Myocyte (in vitro differentiated cells): ENCODE measurements at places on chromosomes 2 and 18. TPM values are rescaled to one million over a fixed set of nuclear protein-coding genes. Genes with fewer than 3 reads are reported as not detected.
A peak's percentile ranks its signal among the peaks of the same experiment; 100 is the strongest.

Gene ZAP70
- total RNA-seq = 2.2 and 2.3 TPM in 2 replicates

DNA sequence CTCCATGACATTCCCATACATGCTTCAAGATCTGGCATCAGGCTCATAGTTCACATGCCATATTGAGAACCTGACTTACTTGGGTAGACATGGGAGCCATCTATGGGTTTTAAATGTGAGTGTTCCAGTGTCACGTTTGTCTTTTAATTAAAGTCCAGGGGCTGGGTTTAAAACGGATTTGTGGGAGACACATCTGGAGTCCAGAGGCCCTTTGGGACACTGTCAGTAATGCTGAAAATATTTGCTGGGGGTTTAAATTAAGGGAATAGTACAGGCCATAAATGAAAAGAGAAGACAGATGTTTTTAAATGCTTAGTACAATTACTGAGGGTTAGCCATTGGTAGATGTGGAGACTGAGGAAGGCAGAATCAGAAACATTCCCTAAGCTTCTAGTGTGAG is 478.0 kb downstream of the PID1 start:
- no peak for DNase-seq

GRCh38 chr2:213253162-213253561 is 31.1 kb upstream of the SPAG16 start:
- no peak for DNase-seq

GRCh38 chr2:102126660-102127059 is 15.9 kb upstream of the IL1R1 start:
- DNase-seq = peak; percentile 67

- DNase-seq = no peak
Measured at GRCh38 chr2:72994282-72994990, 77.1 kb downstream of the SFXN5 start.
